ENCODE measurements at places on chromosomes 3 and 15. TPM values are rescaled to one million over a fixed set of nuclear protein-coding genes. Genes with fewer than 3 reads are reported as not detected.

The CCDC12 gene
- total RNA-seq = 75.2 TPM

The CDC25A gene
- total RNA-seq = 52.0 TPM

The GCHFR gene
- 37.3 TPM for total RNA-seq

The GTPBP8 gene
- total RNA-seq = 21.1 TPM

The CFAP91 gene
- not detected for total RNA-seq

The PHLDB2 gene
- 0.07 TPM for total RNA-seq

The ZNF35 gene
- total RNA-seq = 13.1 TPM

The EEF1AKMT4 gene
- total RNA-seq = 17.0 TPM

The NAALADL2 gene
- not detected for total RNA-seq

The CRABP1 gene
- total RNA-seq = 0.40 TPM
